Small intestine (tissue), 16 donors: ENCODE measurements at places on chromosomes 12 and 14. TPM values are rescaled to one million over a fixed set of nuclear protein-coding genes. Genes with fewer than 3 reads are reported as not detected.

AKAP3 gene
- polyA plus RNA-seq = 2.5 TPM

ANKRD9 gene
- 21.2 TPM for polyA plus RNA-seq

TMCC3 gene
- 23.9 TPM for polyA plus RNA-seq

ADSS1 gene
- polyA plus RNA-seq = 6.0 TPM

KITLG gene
- 12.3 TPM for polyA plus RNA-seq

RERGL gene
- polyA plus RNA-seq = 0.13 TPM

NPFF gene
- not detected for polyA plus RNA-seq

ADGRD1 gene
- 0.54 TPM for polyA plus RNA-seq

PGF gene
- 14.0 TPM for polyA plus RNA-seq

OTOGL gene
- polyA plus RNA-seq = 0.09 TPM

RIMKLB gene
- polyA plus RNA-seq = 28.4 TPM

SERPINA9 gene
- polyA plus RNA-seq = not detected

L2HGDH gene
- polyA plus RNA-seq = 8.4 TPM

ERP27 gene
- not detected for polyA plus RNA-seq

NOVA1 gene
- polyA plus RNA-seq = 9.3 TPM

AGAP2 gene
- polyA plus RNA-seq = 1.1 TPM

FERMT2 gene
- 18.9 TPM for polyA plus RNA-seq

NYNRIN gene
- 53.2 TPM for polyA plus RNA-seq

MMP19 gene
- 1.3 TPM for polyA plus RNA-seq

PRKD1 gene
- 16.2 TPM for polyA plus RNA-seq

CCDC198 gene
- polyA plus RNA-seq = 0.45 TPM

PRKAG1 gene
- polyA plus RNA-seq = 69.7 TPM

LTB4R gene
- polyA plus RNA-seq = 21.9 TPM

ASPG gene
- polyA plus RNA-seq = 0.43 TPM

LIMA1 gene
- 103 TPM for polyA plus RNA-seq

ZNF641 gene
- 17.8 TPM for polyA plus RNA-seq

NTS gene
- polyA plus RNA-seq = 0.81 TPM

C12orf56 gene
- not detected for polyA plus RNA-seq

R3HDM2 gene
- polyA plus RNA-seq = 21.7 TPM

ZNF664 gene
- polyA plus RNA-seq = 80.8 TPM

LRTM2 gene
- 0.03 TPM for polyA plus RNA-seq

TSHR gene
- polyA plus RNA-seq = 0.12 TPM

PPP2R5E gene
- 20.0 TPM for polyA plus RNA-seq

SALL2 gene
- 6.2 TPM for polyA plus RNA-seq

RAPGEF3 gene
- polyA plus RNA-seq = 5.9 TPM
